ENCODE measurements at places on chromosomes 2 and 18. TPM values are rescaled to one million over a fixed set of nuclear protein-coding genes. Genes with fewer than 3 reads are reported as not detected.
A peak's percentile ranks its signal among the peaks of the same experiment; 100 is the strongest.

GRCh38 chr2:225274751-225275150, 124.8 kb upstream of the NYAP2 start:
- peak; percentile 42 for DNase-seq

GRCh38 chr2:26936855-26937254, 33.6 kb upstream of the MAPRE3 start:
- DNase-seq, result no peak

The MAL gene
- total RNA-seq, result not detected

- DNase-seq, result no peak
Observed at GRCh38 chr2:64865831-64866345, 123.3 kb upstream of the SLC1A4 start.

DNA sequence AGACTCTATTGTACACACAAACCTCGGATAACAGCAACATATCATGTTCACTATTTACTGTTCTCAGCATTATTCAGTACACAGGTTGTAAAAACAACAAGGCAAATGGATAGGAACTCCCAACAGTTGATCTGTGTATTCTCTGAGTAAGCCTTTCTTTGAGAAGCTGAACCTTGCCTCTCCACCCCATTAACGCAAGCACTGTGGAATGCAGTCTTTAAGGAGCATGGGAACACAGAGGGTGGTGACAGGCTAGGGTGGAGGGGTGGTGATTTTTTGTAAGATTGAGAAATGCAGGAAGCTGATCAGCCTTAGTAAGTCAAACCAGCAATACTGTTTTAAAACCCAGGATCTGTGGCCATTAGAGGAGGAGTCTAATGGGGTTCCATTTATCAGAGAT, 19.6 kb upstream of the SERPINB11 start:
- peak; percentile 71 for DNase-seq

The BOLL gene
- total RNA-seq, result not detected

The FKBP7 gene
- total RNA-seq, result 18.4 TPM

The KCNG3 gene
- 1.7 TPM for total RNA-seq

GRCh38 chr2:154261473-154262027, 389.8 kb downstream of the GALNT13 start:
- DNase-seq, result no peak

The CYP27C1 gene
- 3.0 TPM for total RNA-seq

DNA sequence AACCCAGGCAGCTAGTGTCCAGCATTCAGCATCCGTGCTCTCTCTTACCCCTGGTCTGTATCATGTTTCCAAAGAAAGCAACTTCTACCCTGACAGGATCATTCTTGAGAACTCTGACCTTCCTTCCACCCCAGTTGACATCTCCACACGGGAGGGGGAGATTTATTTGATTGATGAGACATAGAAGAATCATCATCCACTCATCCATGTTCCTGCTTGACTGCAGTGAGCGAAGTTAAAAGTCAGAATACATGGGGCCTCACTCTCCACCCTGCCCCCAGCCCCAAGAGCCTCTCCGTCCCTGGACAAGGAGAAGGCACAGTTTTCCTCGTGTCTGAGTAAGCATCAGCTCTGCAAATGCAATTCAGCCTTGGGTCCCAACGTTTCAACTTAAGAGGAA, 356.0 kb upstream of the TNP1 start:
- no peak for DNase-seq

- peak; percentile 86 for DNase-seq
Observed at GRCh38 chr2:231463698-231464575, at the start of gene NCL. NCL (minus strand) TSS chr2:231464484; CDS start chr2:231464353, 131 bp downstream.

DNA sequence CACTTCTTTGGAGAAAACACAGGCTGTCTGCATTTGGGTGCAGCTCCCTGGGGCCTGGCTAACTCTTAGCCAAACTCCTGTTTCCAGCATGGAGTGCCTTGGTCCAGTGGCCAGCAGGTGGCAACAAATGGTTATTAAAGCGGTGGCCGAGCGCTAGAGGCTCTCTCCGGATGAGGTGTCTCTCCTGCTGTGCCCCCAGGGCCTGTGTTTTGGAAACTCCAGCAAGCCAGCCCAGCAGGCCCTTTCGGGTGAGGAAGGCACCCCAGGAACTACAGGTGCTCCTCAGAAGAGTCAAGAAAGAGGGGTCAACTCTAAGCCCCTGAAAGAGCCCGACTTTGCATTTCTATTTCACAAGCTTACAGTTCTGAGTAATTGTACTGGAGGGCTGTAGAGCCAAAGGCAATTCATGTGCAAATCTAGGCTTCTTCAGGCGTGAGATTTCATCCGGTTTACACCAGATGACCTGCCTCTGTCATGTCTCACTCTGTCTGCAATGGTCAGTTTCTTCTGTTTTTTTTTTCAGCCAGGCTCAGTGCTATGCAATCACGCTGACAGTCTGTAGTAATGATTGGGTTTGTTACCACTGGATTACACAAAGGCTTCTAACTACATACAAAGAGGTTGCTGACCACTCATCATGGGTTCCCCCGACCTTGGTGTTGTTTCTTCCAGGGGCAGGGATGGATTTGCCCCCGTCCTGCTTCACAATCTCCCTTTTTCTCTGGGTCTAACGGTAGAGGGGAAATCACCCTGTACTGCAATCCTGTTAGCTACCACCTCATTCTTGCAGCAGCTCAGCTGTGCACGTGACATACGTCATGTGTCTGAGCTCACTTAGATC, 7.6 kb upstream of the CHRNA1 start:
- peak; percentile 70 for DNase-seq

DNA sequence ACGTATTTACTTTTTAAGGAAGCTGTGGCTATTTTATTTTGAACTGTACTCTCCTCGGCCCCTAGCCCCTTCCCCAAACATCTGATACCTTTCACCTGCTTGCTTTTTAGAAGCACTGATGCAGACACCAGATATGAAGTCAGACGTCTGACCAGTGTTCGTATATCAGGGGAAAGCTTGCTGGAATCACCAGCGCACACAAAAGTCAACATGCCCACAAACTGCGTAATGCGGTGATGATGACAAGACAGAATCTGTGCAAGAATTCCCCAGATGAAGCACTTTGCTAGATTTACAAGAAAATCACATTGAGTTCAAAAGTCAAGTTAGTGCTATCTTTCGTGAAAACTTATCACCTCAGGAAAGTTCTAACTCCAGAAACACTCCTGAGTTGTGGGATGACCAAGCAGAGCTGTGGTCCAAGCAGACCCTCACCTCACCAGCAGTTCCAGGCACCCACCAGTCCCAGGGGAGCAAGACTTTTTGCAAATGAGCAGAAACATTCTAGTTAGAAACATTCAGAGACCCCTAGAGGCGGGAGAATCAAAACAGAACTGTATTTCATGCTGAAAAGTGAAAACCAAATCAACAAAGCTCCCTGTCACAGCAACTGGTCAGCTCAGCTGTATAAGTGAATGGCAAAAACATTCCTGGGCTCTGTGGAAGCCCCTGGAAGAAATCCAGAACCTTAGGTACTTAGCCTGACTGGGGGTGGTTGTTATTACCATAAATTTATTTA, 55.7 kb downstream of the INO80C start:
- no peak for DNase-seq

The DSEL gene
- 24.9 TPM for total RNA-seq

The ATOH8 gene
- 4.6 TPM for total RNA-seq

DNA sequence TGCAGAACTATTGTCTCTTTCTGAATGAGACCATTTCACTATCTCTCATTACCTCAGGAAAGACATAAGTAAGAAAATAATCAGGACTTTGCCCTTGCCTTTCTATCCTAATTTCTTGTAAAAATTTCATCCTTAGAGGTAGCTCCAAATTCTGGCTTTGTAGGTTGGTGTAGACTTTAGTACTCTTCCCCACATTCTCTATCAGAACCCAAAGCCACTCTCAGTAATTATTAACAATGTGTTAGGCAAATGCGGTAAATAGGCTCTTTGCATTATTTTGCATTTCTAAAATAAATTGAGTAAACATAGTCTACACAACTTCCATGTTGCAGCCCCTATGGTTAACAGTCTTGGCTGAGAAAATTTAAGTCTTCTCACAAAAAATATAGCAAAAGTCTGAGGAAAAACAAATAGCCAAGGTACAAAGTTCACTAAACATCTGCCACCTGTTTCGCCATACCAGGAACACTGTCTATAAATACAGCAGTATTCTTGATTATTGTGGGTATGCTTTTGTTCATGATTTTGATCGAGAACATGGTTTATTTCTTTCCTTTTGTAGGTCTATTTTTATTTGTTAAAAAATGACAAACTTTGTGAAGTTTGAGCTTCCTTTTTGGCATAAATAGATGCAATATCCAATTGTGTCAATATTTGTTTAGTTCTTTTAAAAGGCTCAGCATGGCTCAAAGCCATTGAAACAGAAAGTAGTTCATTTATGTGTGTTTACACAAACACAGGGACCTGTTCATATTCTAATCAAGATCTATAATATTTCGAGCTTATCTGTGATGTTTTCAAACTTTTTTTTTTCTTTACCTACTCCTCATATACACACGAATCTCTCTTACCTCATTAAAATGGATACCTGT, 1061.5 kb downstream of the CNTNAP5 start:
- DNase-seq, result no peak

DNA sequence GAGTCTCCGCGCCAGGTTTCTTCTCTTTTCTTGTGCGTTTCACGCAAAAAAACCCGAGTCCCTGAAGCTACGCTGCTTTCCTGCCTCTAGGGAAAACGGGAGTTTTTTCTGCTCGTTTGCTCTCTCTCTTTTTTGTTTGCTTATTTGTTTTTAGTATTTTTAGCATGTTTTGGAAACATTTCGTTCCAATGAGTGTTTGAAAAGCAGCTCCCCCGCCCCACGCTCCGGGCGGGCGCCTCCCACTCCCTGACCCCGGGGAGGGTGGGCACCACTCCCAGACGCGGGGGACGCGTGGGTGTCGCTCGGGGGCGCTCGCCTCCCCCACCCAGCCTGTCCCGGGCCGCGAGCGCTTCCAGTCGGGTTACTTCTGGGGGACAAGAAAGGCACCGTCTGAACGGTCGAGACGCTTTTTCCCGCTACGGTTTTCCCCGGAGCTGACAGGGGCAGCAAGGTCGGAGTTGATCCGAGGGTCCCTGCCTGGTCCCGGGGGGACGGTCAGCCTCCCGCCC, 446 bp upstream of the EFHD1 start:
- DNase-seq, result peak; percentile 41

The TUBA3E gene
- not detected for total RNA-seq

DNA sequence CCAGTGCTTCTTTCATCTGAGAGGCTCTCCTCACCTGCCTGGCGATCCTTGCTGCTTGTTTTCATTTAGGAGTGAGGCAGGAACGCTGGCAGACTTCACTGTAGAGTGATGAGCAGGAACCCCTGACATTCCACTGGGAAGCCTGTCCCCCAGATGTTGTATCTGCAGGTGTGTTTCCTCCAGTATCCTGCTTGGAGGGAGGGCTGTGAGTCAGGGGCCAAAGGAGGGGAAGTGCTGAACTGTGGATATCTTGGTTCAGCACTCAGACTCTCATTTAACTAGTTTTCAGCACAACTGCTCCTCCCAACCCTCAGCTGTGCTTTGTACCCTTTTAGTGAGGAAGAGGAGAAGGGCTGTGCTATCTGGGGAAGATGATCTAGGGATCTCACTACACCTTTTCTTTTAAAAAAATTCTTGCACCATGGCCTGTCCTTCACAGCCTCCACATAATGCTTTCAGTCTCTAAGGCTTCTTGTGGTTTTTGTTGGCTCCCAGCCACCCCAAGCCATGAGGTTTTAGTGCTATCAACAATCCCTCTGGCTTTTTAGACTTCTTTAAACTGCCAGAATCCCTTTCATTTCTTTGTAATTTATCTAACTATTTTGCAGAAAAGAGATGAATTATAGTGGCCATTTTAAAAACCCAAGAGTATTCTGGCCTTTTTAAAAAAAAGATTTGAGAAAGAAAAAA, 11.2 kb downstream of the ANKAR start:
- DNase-seq, result peak; percentile 33

DNA sequence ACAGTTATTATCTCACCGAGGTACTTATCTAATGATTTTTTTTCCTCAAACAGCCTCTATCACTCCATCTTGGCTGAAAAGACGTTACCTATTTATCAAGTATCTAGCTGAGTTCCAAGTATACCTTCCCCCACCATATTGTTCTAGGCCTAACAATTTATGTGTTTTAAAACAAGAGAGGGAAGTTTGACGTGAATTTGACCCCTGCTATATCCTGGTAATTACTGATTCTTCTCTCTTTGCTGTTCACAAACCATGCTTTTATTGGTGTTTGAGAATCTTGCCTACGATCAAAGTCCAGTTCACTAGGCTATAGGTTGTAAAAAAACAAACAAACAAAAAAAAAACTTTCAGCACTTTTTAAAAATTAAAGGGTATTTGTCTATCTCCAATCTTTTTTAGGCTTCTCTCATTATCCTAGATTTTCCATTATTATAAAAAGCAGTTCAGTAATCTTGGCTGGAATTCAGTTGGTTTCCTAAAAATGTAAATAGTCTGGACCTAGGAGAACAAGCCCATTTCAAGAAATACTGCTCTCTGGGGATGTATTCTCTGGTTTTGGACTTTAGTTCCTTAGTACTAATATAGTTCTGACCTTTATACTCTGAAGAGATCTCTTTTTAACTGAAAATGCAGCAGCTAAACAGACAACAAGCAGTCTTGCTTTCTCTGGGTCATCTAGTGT, 505.4 kb downstream of the CPS1 start:
- no peak for DNase-seq

The FBXO15 gene
- total RNA-seq, result 2.4 TPM

The TEX44 gene
- total RNA-seq, result not detected

DNA sequence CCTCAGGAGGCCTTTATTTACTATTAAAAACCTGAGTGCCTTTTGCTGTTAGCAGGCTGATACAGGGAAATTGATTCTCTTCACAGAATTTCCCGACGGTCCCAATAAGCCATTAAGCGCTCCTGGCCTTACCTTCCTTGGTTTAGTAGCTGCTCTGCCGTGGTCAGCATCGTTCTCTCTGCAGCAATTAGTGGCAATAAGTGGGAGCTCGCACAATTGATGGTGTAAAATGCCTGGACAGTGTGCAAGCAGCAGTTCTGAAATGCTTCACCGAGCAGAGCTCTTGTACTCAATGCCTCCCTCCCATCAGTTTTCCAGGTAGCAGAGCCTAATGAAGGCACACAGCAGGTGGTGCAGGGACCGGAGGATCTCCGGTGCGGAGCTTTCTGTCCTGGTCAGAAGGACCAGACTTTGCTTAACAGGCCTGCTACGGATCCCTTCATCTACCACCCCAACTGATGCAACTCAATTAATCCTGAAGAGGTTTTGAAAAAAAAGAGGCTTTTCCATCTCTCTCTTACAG, 1.1 kb upstream of the LINC00305 start:
- no peak for DNase-seq

- no peak for DNase-seq
Observed at GRCh38 chr2:133802409-133803039, 234.3 kb upstream of the NCKAP5 start.

DNA sequence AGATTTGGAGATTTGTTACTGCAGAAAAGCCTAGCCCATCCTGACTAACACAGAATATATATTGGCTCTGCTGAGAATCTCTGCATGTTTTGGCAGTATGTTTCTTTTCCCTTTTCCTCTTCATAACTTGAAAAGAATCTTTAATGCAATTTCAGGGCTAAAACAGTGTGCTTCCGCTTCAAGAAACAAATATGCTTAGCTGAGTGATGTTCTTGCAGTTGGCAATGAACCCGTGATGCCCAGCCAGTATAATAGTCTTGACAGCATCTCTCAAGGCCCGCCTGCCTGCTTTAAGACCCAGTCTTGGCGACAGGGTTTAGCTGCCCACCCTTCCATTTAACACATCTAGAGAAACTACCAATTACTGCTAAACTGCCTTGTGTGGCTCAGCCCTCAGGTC, 184.5 kb downstream of the INO80D start:
- no peak for DNase-seq
